Progenitor cell of endocrine pancreas (in vitro differentiated cells): ENCODE measurements at places on chromosomes 2 and 18. TPM values are rescaled to one million over a fixed set of nuclear protein-coding genes. Genes with fewer than 3 reads are reported as not detected.
A peak's percentile ranks its signal among the peaks of the same experiment; 100 is the strongest.

Gene CENPA
- 10.5 and 10.7 TPM in 2 replicates for total RNA-seq

Gene RGPD3
- total RNA-seq, result 0.07 and 0.38 TPM in 2 replicates

DNA sequence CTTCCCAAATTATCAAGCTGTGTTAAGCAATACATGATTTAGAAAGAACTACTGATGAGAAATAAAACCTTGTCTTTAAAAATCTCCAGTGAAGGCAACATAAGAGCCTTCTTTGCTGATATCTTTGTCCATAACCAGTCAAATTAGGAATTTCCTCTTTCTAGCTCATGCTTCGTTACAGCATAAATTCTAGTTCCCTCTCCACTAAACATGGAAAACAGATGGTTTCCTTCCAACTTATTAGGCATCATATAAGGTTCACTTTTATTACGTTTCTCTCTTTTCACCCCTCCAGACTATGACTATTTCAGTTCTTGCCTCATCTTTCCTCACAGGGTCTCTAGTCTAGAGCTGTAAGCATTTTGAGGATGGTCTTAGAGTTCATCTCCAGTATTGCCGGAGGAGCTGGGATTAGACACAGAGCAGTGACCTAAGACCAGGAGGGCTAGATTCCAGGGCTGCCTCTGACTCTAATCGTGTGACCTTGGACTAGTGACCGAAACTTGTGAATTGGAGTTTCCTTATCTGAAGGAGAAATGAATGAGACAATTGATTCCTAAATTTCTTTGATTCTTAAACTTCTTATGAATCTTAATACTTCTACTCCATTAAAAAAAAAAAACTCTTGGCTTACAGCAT, 195.5 kb upstream of the APCDD1 start:
- no peak overlapping the region for H3K27ac ChIP-seq
- DNase-seq, result no peak
- no peak overlapping the region for H3K4me3 ChIP-seq
- peaks cover 6% of the 10 kb centered on the region for H3K36me3 ChIP-seq
- peaks cover 64% of the 10 kb centered on the region for H3K27me3 ChIP-seq
- H3K4me1 ChIP-seq, result peaks cover 13% of the 10 kb centered on the region

DNA sequence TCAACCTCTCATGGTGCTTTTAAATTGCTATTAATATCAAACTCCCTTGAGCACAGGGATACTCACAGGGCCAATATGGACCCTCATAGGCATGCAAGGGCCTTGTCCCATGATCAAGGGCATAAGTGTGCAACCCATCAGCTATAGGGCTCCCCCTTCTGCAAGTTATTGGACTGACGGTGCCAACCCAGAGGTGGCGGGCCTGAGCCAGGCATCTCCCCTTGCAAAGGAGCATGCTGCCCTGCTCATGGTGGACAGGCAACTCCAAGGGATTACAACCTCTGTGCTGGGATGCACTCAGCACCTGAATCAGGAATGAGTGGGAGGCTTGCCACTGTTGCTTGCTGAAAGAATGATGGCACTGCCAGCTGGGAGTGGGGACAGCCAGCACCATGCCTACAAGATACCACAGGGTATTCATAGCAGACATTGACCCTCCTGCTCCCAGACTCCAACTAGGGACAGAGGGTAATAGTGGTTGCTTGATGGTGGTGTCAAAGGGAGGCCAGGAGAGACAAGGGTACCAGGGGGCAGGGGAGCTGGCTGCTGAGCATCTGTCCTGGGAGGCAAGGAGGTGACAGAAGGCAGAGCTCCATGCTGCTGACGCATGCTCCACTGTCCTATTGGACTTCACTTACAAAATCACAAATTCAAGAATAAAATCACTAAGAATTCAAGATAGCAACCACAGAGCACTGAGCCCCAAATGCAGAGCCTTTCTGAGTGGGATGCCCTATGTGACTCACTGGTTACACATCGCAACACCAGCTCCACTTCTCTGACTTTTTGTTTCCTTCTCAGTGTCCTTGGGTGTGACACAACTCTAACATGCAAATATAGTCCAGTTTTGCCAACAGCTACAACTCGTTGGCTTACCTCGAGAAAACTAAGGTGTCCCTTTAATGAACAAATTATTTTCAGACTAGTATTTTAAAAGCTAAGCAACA, 157.1 kb upstream of the CCDC150 start:
- DNase-seq, result no peak
- H3K4me1 ChIP-seq, result no peaks in the 10 kb centered on the region
- H3K36me3 ChIP-seq, result no peaks in the 10 kb centered on the region
- no peak overlapping the region for H3K27ac ChIP-seq
- no peaks in the 10 kb centered on the region for H3K27me3 ChIP-seq
- H3K4me3 ChIP-seq, result no peak overlapping the region

GRCh38 chr18:42649331-42650035, 466.0 kb downstream of the RIT2 start:
- H3K27ac ChIP-seq, result no peak overlapping the region
- DNase-seq, result no peak
- H3K4me1 ChIP-seq, result peaks cover 7% of the 10 kb centered on the region
- H3K27me3 ChIP-seq, result no peaks in the 10 kb centered on the region
- no peak overlapping the region for H3K4me3 ChIP-seq
- H3K36me3 ChIP-seq, result no peaks in the 10 kb centered on the region

- no peak for DNase-seq
- peaks cover 9% of the 10 kb centered on the region for H3K4me1 ChIP-seq
These were observed 38.1 kb upstream of the AFF3 start for GRCh38 chr2:100180503-100180902.

GRCh38 chr2:54271843-54272627, 16.0 kb upstream of the TSPYL6 start:
- H3K27me3 ChIP-seq, result no peaks in the 10 kb centered on the region
- no peaks in the 10 kb centered on the region for H3K4me1 ChIP-seq

GRCh38 chr18:12836551-12836950, 47.5 kb downstream of the PTPN2 start:
- no peaks in the 10 kb centered on the region for H3K27me3 ChIP-seq
- H3K4me3 ChIP-seq, result no peak overlapping the region
- H3K36me3 ChIP-seq, result peaks cover 12% of the 10 kb centered on the region
- no peak for DNase-seq
- H3K4me1 ChIP-seq, result peaks cover 9% of the 10 kb centered on the region
- no peak overlapping the region for H3K27ac ChIP-seq

- no peak overlapping the region for H3K4me3 ChIP-seq
- DNase-seq, result no peak
- peaks cover 7% of the 10 kb centered on the region for H3K27me3 ChIP-seq
These were observed 441.6 kb downstream of the ERBB4 start for GRCh38 chr2:212097001-212097400.

DNA sequence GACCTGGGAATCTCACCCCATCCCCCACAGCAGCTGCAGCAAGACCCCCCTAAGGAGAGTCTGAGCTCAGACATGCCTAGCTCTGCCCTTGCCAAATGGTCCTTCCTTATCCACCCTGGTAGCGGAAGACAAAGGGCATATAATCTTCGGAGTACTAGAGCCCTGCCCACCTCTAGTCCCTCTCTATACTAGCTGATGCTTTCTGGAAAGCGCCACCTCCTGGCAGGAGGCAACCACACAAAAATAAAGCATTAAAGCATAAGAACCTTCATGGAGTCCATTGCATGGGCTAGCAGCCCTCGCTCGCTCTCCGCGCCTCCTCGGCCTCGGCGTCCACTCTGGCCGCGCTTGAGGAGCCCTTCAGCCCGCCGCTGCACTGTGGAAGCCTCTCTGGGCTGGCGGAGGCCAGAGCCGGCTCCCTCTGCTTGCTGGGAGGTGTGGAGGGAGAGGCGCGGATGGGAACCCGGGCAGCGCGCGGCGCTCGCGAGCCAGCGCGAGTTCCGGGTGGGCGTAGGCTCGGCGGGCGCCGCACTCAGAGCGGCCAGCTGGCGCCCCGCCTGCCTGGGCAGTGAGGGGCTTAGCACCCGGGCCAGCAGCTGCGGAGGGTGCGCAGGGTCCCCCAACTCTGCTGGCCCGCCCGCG, 941.2 kb downstream of the SUCLG1 start:
- DNase-seq, result no peak
- no peaks in the 10 kb centered on the region for H3K27me3 ChIP-seq
- peaks cover 6% of the 10 kb centered on the region for H3K4me1 ChIP-seq
- no peak overlapping the region for H3K27ac ChIP-seq
- H3K36me3 ChIP-seq, result peaks cover 2% of the 10 kb centered on the region

- DNase-seq, result no peak
- peak overlapping the region; percentile 32 for H3K27ac ChIP-seq
- H3K36me3 ChIP-seq, result peaks cover 15% of the 10 kb centered on the region
- H3K4me1 ChIP-seq, result peaks cover 16% of the 10 kb centered on the region
- no peaks in the 10 kb centered on the region for H3K27me3 ChIP-seq
These were observed 115.8 kb upstream of the CDCA7 start for GRCh38 chr2:173238831-173239230.

- no peak overlapping the region for H3K27ac ChIP-seq
- H3K4me3 ChIP-seq, result no peak overlapping the region
- peaks cover 18% of the 10 kb centered on the region for H3K4me1 ChIP-seq
These were observed 19.3 kb upstream of the CPS1 start for GRCh38 chr2:210536973-210537650.
